ENCODE measurements at places on chromosomes 16 and 17.

- no peak for DNase-seq
These were observed 91.3 kb downstream of the NDE1 start for GRCh38 chr16:15741207-15741871.

DNA sequence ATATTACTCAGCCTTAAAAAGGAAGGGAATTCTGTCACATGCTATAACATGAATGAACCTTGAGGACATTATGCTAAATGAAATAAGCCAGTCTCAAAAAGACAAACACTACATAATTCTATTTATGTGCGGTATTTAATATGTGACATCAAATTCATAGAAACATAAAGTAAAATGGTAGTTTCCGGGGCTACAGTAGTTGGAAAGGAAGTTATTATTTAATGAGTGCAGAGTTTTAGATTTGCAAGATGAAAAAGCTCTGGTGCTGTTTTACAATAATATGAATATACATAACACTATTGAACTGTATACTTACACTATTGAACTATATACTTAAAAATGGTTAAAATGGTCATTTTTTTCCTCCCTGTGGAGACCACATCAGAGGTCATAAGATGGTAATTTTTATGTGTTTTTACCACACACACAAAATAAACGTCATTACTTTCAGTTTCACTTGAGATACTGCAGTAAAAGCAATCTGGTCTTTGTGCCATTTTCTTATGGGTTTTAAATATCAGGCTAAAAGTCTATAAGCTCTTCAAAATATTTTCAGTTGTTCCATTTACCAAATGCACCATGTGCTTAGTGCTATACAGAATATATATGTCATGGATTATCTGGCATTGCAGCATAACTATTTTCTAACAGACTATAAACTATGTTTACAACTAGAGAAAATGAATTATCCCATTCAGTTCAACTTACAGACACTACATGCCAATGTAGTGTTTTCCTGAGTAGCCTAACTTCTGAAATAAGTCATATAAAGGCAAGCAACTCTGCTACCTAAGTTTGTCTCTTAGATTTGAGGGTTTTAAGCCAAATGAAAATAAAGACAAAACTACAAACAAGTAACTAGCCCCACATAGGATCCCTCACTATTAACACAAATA is 90.9 kb downstream of the SPAG9 start:
- DNase-seq = peak; percentile 9

- DNase-seq = no peak
These were observed 10.7 kb upstream of the MEAK7 start for GRCh38 chr16:84514874-84515835.

DNA sequence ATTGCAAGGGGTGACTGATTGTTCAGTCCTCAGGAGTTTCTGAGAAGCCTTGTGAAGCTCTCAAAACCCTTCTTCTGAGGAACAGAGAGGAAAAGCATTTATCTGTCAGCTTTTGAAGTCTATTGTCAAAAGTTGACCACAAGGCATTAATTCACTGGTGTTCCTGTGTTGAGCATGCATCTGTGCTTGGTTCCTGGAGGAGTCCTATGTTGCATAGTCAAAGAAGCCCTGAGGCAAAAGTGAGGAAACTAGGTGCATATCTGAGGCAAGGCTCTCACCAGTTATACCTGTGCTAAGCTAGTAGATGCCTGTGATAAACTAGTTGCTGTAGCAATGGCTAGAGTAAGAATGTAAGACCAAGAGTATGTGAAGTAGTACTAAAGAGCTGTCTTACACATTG is 1.8 kb upstream of the HEATR6 start:
- no peak for DNase-seq

DNA sequence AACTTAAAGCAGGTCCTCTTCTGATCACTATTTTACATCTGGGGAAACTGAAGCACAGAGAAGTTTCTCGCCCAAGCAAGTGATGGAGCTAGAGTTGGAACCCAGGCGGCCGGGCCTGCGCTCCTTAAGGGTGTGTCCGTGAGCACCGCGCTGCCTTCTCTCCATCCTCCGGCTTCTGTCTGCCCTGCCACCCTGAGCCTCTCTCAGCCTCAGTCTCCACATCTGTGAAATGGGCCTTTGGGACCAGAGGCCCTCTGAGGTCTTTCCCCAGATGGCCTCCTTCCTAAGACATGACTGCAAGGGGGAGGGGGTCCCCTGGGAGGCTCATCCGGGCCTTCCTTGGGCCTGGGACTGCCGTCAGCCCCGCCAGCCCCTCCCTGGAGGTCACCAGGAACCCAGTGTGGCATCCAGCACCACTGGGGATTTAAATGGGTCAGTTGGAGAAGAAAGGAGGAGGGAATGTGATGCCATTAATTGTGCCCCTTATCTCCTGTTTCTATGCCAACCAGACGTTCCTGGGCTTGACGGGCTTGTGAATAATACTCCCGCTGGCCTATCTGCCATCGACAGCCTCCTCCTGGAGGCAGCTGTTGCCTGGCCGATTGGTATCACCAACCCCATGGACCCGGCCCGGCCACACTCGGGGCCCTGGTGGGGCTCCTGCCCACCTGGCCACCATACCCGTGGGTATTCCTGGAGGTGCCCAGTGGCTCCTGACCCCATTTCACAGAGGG is 5.1 kb downstream of the ZFPM1 start:
- DNase-seq = no peak

DNA sequence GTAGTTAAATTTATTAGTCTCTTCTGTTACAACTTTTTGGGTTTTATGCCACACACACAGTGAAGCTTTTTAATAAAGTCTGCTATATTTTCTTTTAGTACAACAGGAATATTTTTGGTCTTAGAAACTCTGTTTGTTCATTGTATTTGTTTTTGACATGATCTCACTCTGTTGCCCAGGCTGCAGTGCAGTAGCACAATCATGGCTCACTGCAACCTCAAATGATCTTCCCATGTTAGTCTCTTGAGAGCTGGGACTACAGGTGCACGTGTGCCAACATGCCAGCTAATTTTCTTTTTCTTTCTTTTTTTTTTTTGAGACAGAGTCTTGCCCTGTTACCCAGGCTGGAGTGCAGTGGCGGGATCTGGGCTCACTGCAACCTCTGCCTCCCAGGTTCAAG is 27.1 kb downstream of the PPM1D start:
- no peak for DNase-seq

GRCh38 chr16:56974549-56975300 is 13.0 kb downstream of the CETP start:
- no peak for DNase-seq

- no peak for DNase-seq
These were observed 542 bp downstream of the ZNF764 start for GRCh38 chr16:30557707-30557956.

DNA sequence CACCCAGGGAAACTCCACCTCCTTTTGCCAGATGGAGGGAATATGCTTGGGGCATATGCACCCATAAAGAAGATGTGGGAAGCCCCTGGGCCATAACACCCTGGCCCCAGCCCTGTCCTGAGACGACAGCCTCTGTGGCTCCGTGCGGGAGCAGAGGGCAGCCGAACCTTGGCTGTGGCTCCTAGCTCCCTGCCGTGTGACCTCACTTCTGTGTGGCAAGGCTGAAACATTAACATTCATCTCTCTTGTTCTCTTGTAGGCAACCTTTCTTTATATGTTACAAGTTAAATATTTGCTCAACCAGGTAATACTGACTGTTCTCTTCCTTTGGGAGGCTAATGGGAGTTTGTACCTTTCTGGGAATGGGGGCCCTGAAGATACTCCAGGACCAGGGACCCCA is 17.5 kb downstream of the SLC47A1 start:
- DNase-seq = no peak

GRCh38 chr16:84518804-84519341 is 14.4 kb upstream of the MEAK7 start:
- DNase-seq = no peak

DNA sequence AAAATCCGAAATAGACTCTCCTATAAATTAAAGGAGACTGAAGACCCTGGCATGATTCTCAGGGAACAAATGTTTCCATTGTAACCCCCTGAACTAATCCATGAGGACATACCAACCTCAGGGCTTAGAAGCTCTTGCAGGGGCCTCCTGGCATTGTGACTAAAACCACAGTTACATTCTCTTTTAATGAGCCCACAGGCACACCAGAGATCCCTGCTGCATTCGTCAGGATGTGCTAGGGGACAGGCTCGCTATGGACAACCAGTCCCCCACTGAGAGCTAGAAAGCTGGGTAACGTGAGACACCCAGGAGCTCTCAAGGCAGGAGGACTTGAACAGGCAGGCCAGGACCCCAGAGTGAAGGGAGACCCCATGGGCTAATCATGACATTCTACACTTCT is 140.6 kb upstream of the TNRC6C start:
- no peak for DNase-seq

DNA sequence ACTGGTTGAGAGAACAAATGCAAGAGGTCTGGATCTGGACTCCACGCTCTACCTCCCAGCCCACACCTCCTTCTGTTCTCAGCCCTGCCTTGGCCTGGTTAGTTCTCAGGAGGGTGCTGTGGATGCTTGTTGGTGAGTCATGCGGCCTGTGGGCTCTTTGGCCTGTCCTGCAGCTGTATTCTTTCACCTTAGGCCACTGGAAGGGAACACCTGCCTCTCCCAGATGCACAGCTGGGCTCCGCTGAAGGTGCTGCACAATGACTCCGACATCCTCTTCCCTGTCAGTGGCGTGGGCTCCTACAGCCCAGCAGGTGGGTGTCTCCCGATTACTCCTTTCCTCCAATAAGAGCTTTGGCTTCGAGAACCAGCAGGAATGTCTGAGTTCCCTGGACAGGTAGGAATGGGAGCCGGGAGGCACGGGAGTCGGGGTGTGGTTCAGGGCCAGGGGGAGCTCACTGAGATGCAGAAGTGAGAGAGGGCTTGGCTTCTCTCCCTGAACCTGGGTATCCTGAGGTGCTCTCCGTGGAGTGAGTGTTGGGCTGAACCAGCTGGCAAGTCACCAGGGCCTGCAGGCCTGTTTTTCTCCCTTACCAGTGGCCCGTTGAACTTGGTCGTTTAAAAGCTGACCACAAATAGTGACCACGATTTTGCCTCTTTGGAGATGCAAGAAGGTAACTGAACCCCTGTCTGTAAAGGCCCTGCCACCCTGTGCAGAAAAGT is 85.0 kb downstream of the SNX29 start:
- DNase-seq = peak; percentile 91

DNA sequence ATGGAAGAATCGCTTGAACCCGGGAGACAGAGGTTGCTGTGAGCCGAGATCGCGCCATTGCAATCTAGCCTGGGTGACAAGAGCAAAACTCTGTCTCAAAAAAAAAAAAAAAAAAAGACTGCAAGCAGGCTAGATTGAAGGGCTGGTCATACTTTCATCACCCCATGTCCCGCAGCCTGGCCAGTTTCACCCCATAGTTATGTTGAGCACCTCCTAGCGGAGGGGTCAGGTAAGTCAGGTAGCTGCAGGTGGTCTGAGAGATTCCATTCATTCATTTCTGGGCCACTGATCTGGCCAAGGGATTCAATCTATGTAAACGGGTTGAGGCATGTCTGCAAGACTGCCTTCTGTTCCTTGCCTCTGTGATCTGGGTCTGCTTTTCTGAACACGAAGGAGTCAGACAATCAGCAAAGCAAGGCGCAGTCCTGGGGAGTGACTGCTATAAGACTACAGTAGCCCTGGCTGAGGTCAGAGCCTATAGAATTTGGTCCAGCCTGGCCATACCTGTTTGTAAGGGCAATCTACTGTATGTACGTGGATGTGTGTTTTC is 23.6 kb upstream of the BPTF start:
- DNase-seq = no peak

GRCh38 chr17:4485676-4486646 is 12.7 kb upstream of the SPNS2 start:
- no peak for DNase-seq

- no peak for DNase-seq
These were observed 92.5 kb downstream of the N4BP1 start for GRCh38 chr16:48517493-48517892.

Data from kidney tubule cell (primary cell).